Esophagus muscularis mucosa (tissue), 4 donors: ENCODE measurements at places on chromosomes 12 and 14. TPM values are rescaled to one million over a fixed set of nuclear protein-coding genes. Genes with fewer than 3 reads are reported as not detected.

The ATG101 gene
- 66.9 TPM for total RNA-seq

The TAPBPL gene
- total RNA-seq: 12.4 TPM

The KCNH5 gene
- total RNA-seq: 0.06 TPM

The TSPAN19 gene
- not detected for total RNA-seq

The DBX2 gene
- not detected for total RNA-seq

DNA sequence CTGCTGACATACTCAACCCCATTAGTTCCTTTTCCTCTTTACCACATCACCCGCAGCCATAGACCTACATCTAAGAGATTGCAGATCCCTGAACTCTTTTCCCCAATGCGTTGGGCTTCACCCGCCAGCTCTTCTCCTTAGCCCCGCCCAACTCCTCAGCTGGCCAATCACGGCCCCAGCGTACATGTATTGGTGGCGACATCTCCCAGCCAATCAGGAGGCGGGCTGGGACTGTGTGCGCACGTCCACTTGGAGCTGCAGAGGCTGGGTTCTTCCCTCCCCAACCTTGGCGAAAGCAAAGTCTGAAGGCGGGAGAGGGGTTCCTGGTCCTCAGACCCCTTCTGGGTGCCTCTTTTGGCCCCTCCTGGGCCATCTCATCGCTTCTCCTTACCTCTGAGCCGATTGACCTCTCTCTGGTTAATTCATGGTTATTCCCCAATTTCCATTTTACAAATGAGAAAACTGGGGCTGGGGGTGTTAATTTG, 11.0 kb downstream of the PDE1B start:
- peak; percentile 97 for DNase-seq

GRCh38 chr14:89219051-89219450, 198.0 kb downstream of the FOXN3 start:
- no peak for DNase-seq

DNA sequence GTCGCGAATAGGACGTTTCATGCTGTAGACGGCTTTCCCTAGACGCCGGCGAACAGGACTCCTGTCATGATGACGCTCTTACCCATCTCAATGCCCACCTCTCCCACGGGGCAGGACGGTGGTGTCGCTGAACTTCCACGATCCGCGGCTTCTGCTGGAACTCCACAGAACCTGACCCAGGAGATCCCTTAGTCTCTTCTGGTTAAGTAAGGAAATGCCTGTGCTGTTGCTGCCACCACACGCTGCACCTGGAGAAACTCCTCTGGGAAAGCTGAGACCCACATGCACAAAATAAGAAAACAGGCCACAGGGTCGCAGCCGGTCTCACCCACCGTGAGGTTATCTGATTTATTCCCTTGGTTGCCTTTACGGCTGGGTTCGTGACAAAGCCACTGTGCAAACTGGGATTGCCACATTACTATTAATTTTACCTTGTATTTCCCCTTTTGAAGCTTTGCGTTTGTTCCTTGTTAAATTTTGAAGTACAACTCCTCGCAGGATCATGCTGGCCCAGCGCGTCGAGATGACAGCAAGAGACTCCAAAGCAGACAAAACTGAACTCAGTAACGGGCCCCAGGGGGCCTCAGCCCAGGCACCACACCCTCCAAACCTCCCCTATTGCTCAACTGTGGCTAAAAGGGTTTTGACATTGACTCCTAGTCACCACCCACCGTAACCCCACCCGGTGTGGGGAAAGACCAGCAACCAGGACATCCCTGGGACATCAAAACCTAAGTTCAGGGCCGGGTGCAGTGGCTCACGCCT, 9.2 kb upstream of the MMP17 start:
- no peak for DNase-seq
